T follicular helper cell (primary cell): ENCODE measurements at places on chromosomes 3 and 15.

DNA sequence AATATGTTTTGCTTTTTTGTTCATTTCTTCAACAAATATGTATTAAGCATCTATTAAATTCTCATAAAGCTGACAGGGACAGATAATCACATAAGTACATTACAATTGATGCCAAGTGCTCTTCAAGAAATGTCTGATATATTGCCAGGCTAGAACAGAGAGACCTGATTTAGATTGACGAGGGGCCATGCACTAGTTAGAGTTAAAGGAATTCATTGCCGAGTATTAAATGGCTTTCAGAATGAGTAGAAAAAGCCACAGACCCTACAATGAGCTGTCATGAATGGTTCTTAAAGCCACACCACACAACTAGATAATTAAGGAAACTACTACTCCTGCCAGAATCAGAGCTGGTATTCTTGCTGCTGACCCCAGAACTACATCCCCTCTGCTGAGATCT is 250.2 kb upstream of the MME start:
- DNase-seq = no peak

DNA sequence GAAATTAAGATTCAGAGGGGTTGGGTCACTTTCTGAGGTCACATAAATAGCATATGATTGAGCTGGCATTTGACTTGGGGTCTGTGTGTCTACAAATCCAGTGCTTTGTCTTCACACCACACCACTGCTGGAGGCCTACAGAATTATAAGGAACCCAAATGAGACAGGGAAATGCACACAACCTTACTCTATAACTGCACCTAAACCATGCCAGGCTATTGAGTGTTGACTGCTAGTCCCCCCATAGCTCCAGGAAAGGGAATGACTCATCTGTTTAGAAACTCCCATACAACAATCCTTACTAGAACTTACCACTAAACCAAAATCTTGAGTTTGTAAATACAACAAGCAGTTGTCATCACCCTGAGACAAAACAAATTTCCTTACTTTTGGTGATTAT is 16.9 kb upstream of the TSC22D2 start:
- DNase-seq = no peak

DNA sequence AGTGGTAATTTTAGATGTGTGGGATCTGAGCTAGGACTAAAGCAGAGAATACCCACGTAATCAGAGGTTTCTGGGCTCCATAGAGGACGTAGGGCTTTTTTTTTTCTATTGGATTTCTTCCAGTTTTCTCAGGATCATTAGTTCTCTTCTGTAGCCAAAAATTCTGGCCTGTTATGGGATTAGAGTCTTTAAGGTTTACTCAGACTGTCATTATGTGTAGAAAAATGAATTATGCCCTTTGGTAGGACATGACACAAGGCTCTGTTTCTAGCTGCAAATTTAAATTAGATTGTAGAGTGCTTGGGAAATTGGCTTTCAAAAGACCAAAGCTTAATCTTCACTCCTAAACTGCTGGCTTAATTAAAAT is 1.9 kb downstream of the SETD5 start:
- DNase-seq = no peak

- no peak for DNase-seq
These were observed 14.8 kb upstream of the ARNT2 start for GRCh38 chr15:80389370-80389769.

DNA sequence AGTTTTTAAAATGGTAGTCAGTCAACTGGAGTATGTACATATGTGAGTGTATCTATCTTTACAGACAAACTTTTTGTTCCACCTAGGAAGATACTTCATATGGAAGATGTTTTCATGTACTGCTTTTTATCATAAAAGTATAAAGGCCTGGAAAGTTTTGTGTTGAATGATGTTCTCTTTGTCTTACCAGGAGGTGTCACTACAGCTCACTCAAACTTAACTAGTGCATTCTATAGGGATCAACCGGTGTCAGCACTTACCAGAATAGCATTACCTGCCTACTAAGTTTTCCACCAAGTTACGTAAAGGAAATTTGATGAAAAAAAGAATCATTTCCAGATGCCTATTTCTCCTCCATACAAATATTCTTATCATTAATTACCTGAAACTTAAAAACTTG is 522.6 kb upstream of the SEMA6D start:
- no peak for DNase-seq
